ENCODE measurements at places on chromosomes 3 and 15.

GRCh38 chr3:81354119-81354518 is 407.3 kb downstream of the GBE1 start:
- no peak for DNase-seq

DNA sequence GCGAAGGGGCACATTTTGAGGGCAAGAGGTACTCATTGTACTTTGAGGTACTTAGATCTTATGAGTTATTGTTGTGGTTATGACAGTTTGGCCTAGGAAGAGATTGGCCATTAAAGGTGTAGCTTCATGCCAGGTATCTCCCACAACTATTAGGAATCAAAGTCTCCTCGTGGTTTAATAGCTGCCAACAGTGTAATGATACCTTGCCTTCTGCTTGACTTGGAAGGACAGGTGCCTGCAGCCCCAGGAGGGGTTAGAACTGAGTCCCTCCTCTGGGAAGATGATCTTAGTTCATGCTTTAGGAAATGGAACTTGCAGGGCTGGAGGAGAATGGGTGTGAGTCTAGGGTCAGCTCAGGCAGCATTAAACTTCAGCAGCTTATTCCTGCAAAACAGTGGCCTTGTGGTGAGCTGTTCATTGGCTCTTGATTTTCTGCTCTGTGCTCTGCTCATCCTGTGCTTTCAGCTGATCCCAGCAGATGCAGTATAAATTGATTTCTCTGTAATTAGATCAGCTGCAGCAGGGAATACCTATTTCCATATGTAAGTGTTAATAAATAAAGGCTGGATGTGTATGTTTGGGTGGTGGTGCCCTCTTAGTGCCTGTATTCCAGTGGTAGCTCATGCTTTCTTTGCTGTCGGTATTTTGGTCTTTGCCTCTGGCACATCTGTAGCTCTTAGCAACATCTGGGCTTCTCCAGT is 40.5 kb downstream of the ZNF609 start:
- no peak for DNase-seq

DNA sequence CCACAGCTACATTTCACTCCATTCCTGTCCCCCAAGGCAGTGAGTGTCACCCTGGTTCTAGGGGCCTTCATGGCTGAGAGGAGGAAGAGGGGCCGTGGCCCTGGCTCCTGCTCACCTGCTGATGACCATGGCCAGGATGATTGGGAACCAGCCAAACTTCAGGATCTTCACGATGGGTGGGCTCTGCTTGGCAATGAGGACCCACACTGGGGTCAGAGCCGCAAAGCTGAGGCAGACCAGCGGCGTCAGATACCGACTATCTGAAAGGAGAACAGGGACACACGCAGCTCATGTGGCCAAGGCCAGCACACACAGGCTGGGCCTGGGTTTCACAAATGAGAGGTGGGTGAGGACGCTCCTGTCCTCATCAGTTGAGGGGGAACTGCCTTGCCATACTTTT is 47.6 kb downstream of the ROPN1B start:
- DNase-seq = no peak

DNA sequence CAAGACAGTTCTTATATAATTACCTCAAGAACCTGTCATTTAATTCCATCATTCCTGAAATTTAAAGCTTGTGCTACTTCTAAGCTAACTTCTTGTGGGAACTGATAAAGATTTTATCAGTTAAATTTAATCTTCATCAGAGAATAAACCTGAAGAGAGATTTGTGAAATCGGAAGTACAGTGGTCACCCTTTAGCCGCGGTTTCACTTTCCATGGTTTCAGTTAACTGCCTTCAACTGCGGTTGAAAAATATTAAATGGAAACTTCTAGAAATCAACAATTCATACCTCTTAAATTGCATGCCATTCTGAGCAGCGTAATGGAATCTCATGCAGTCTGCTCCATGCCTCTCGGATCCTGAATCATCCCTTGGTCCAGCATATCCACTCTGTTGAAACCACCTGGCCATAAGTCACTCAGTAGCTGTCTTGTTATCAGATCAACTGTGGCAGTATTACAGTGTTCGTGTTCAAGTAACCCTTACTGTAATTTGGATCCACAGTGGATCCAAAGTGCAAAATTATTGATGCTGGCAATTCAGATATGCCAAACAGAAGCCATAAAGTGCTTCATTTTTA is 626.1 kb downstream of the CADM2 start:
- no peak for DNase-seq

GRCh38 chr3:58321791-58322190 is 10.9 kb upstream of the PXK start:
- no peak for DNase-seq

GRCh38 chr3:16978234-16978920 is 93.6 kb downstream of the PLCL2 start:
- DNase-seq = peak; percentile 2

DNA sequence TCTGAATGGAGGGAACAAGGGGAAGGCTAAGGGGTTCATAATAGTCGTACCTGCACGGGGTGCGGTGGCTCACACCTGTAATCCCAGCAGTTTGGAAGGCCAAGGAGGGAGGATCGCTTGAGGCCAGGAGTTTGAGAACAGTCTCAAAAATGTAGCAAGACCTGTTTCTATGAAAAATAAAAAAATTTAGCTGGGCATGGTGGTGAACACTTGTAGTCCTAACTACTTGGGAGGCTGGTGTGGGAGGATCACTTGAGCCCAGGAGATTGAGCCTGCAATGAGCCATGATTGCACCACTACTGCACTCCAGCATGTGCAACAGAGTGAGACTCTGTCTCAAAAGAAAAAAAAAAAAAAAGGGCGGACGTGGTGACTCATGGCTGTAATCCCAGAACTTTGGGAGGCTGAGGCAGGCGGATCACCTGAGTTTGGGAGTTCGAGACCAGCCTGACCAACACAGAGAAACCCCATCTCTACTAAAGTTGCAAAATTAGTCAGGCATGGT is 17.9 kb upstream of the HDAC11 start:
- no peak for DNase-seq

Data from MG63 (cell line).